ENCODE measurements at places on chromosomes 6 and 20.

- no peak for DNase-seq
These were observed 450.3 kb downstream of the CD83 start for GRCh38 chr6:14567842-14568241.

GRCh38 chr6:107770541-107770940 is 53.6 kb downstream of the SCML4 start:
- DNase-seq: no peak

- DNase-seq: no peak
These were observed 44.6 kb downstream of the TOX2 start for GRCh38 chr20:43959079-43959919.

DNA sequence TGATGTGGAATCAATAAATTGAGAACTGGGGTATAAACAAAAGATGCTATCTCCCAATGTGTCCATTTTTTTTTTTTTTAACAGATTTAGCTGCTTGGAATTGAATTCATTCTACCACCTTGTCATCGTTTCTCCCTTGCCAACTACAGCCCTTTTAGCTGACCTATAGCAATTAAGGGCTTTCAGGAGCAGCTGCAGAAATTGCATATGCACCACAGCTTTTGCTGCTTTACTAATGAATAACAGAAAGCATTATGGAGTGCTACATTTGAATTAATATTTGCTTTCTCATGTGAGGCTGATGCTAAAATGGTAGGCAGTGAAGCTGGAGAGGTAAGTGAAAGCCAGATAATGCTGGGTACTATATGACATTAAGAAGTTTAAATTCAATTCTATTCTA is 5.7 kb downstream of the SESN1 start:
- DNase-seq: no peak

DNA sequence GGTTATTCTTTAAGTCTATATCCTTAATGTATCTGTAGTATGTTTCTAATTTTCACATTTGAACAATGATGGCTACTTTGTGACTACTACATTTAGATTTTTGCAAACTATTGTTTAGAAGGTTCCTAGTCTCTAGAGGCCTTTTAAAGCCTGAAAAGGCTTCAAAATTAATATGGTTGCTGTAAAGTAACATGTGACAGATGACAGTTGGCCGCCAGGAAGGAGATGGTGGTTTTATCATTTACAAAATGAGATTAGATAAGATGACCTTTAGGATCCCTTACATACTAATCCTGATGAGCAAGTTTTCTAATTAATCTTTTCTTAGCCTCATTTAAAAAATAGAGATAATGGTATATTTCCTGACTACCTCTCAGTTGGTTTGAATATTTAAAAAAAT is 18.8 kb downstream of the SCAF8 start:
- no peak for DNase-seq

DNA sequence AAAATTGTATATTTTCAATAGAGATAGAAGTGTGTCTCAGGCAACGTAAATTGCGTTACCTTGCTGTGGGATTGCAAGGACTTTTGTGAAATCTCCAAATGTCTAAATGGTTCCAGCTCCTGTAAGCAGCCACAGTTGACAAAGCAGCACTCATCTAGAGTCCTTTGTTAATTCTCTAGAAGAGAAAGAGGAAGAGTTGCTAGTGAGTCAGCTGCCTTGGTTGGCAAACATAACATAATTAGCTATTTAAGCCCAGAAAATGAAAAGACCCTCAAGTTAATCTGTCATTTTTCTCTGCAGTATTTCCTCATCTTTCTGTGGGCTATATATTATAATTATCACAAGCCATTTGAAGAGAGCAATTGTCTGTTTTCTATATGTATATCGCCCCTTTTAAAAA is 66.4 kb upstream of the FABP7 start:
- no peak for DNase-seq

DNA sequence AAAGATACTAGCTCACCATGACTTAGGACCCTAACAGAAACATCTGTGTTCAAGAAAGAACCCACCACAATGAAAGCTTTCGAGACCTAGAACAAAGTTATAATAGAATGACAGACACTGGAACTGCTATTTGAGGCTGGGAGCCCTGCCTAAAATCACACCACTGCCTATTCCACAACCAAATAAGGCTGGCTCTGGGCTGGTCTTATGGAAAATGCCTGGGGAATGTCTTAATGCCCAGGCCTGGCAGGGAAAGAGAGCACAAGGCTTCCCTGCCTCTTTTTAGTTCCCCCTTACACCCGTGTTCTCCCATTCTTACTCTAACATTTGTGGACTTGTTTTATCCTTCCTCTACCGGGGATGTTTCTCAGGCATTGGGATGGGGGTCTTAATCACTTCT is 5.6 kb upstream of the METTL24 start:
- no peak for DNase-seq

DNA sequence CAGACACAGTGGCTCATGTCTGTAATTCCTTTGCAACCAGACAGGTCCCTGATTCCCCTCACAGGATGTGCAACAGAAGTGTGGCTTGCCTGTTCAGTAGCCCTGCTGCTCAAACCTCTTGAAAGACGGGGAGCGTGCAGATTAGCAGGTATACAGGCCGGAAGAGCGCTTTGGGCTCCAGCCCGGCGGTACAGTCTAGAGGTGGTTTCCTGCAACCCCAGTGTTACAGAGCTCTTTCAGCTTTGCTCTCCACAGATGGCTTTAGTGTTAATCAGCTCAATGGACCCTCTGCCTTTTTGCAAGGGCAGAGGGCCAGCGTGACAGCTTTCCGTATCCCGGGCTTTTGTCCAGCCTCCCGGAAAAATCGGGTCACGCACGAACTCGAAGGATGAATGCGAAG is 67.2 kb upstream of the TNFRSF21 start:
- no peak for DNase-seq

DNA sequence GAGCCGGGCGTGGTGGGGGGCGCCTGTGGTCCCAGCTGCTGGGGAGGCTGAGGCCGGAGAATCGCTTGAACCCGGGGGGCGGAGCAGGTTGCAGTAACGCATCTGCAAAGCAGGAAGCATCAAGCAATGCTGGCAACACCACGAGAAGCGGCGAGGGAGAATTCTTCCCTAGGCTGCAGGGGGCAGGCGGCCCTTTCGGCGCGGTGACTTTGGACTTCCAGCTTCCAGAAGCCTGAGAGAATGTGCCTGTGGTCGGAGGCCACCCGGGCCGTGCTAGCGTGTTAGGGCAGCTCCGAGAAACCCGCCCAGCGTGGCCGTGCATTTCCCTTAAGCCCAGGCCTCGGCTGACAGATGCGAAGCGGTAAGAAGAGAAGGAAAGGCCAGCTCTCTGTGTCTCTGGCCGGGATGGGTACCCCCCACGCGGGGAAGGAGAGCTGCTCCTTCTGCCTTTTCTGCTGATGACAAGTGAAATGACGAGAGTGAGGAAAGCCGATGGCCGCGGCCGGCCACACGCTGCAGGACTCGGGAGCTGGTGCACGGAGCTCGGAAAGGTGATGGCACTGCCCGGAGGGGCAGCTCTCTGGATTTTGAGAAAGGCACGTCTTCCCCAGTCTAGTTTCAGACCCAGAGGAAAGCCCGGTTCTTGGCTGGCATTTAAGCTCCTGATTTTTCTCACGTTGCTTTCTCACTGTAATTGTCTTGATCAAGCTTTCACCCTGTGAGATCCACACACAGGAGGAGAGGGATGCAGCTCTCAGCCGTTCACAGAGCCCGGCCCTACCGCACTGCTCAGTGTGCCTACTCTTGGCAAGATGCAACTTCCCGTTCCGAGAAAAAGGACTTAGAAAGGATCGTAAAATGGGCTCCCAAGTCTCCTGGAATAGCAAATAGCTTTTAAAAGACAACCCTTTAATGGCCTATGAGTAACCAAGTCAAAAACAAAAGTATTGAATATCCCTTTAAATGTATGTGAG is 68.3 kb upstream of the EXOC2 start:
- no peak for DNase-seq

GRCh38 chr20:1830240-1830639 is 65.0 kb upstream of the SIRPA start:
- DNase-seq: no peak

- no peak for DNase-seq
These were observed 70.0 kb downstream of the PSMG4 start for GRCh38 chr6:3328796-3329195.

GRCh38 chr6:154689493-154690255 is 43.5 kb upstream of the SCAF8 start:
- no peak for DNase-seq

GRCh38 chr20:50425076-50425475 is 85.1 kb upstream of the PTPN1 start:
- no peak for DNase-seq

DNA sequence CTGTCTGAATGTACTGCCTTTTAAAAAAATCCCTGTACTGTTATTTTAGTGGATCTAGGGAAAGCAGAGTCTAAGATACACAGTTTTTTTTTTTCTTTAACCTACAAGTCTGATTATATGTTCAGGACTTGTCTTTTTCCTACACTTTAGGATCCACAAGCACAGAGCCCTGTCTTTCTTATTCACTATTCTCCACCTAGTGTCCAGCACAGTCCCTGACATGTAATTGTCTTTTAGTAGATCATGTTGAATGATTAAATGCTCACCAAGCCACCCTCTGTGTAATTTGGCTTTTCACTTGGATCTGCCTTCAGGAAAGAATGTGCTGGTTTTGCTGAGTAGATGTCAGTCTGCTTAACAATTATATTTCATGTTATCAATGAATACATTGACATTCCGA is 35.8 kb upstream of the YWHAB start:
- DNase-seq: no peak

DNA sequence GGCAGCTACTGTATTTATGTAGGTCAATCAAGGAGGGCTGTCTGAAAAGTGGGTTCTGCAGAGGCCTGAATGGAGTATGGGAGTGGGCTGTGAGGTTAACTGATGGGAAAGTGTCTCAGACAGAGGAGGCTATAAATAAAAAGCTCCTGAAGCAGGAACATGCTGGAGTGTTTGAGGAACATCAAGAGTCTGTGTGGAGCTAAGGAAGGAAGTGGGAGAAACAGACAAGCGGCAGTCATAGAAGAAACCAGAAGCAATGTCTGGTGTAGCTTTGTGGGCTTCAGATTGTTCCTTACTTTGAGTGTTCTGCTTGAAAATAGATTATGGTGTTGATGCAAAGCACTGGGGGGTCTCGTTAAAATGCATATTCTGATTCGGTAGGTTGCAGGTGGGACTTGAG is 101.5 kb upstream of the OGFRL1 start:
- DNase-seq: no peak

GRCh38 chr6:11428895-11429294 is 108.7 kb upstream of the TMEM170B start:
- DNase-seq: no peak

DNA sequence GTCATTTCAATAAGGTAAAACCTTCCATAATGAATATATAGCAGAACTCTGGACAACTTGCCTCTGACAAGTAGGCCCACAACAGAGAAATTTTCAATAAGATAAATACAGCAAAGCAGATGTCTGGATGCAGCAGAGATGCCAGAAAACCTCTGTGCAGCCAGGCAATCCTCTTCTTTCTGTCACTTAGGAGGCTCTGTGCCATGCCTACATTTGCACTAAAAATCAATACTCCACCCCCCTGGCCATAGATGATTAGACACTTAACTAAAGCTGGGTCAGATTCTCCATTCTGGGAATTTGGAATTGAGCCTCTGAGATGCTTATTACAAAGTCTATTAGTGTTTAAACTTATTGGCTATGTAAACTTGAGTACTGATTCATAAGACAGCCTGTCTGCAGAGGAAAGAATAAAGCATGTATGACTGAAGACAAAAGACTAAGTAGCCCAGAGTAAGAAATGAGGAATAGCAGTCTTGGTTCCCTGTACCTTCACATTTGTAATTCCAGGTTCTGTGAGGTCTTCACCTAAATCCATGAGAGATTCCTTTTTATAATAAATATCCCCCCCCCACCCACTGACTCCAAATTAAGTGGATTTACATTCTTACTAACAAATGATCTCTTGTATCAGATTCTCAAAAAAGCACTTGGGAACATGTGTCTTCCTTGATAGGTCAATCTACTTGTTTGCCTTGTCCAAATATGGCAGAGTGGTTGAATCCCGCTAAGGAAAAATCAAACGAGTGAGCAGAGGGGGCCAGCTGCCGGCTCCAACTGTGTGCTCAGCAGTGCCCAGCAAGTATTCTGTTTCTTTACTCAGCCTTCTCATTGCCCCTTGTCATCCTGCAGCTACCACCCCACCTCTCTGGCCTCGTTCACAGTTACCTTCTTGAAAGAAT is 20.4 kb downstream of the MAN1A1 start:
- no peak for DNase-seq

GRCh38 chr6:55601120-55601519 is 22.1 kb upstream of the HMGCLL1 start:
- DNase-seq: no peak

DNA sequence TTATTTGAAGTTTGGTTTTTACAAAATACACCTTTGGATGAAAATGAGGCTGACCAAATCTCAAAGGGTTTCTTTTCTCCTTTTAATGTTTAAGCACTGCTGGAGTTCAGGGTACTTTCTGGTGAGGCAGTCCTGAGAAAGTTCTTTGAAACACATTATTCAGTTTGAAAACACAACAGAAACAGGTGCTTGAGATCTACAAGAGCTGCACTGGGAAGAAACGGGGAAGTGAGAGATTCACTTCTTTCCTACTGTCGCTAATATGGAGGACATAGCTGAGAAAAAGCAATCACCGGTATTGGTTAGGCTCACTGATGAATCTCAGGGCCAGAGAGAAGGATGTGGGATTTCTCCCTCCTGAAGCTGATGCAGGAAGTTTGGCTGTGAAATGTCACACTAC is 22.9 kb upstream of the TMEM170B start:
- no peak for DNase-seq

DNA sequence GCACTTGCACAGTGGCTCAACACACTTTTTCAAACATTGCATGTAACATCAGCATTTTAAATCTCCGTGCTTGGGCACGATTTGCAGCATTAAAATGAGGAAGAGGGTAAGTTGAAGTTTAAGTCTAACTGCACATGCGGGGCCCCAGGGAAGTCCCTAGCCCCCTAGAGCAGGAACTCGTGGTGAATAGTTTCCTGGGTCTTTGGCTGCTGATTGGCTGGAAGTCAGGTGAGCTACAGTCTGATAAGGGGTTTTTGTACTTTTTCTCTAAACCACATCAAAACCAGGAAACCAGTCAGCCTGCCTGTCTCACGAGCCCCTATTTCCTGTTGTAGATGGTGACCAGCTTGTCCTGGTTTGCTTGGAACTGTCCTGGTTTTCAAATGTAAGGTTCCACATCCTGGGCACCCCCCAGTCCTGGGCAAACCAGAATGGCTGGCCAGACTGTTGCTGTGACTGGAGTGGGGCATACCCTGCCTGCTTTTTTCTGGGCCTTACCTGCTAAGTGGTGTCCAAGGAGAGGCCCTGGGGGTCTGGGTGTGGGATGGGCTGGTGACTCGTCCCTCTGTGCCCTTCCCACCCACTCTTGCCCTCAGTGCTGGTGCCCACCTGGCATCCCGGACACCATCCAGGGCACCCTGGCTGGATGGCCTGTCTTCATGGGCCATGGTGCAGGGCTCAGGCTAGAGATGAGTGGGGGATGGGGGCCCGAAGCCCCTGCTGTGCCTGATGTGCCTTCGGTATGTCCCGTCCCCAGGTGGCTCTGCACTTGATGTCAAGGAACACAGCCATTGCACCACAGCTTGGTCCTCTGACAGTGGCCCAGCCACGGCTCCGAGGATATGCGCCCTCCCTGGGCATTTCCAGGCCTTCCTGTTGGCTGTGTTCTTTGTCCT is 31.8 kb downstream of the SUN5 start:
- DNase-seq: peak; percentile 65
